ENCODE measurements at places on chromosomes 6 and 20.

DNA sequence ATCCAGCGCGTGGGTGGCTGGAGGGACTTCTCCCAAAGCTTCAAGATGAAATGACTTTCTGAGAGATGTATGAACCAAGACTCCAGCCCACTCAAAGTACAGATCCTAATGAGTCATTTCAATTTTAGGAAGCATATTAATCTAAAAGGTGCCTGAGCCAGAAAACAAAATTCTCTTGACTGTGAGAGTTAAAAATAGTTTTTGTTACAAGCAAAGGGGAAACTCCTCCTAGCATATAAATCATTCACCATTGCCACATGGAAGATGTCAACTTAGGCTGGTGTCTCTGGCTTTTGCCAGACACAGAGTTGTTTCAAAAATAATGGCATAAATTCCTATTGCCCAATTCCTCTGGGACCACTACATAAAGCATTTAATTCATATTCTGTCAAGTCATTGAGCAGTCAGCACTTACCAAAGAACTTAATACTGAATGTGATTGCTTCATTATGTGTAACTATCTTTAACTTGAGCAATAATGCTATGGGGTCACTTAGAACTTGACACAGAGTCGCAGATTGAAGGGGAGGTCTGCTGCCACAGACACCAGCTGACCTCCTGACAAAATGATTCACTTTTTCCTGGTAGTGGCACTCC is 280.6 kb downstream of the SLC35F1 start:
- DNase-seq, result no peak

DNA sequence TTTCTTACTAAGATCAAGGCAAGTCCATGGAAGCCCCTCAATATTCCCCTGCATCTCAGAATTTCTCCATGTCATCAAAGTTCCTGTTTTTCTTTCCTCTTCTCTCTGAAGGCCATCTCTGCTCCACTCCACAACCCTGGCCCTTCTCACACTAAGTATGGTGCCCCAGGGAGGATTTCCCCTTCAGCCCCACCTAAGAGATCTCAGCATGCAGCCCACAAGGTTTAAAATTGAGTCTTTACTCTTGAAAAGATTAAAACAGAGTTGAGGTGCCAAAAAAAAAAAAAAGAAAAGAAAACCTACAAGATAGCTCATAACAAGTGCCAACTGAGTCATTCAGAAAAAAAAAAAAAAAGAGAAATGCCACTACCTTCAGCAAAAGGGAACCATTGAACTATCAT is 36.5 kb upstream of the TNFAIP3 start:
- no peak for DNase-seq

DNA sequence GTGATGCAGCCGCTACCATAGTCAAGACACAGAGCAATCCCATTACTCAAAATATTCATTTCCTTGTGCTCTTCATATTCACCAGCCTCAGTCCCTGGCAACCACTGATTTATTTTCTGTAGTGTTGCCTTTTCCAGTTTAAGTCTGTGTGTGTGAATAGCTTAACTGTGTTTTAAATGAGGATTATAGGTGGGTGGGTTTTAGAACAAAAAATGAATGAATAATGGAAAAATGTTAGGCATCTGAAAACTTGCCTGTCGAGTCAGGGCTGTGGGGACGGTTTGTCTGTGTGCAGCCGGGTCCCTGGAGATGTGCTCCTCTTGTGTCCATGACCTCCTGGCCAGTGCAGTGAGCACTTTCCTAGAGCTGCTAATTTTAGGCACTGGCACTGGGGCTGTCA is 27.1 kb downstream of the BANF2 start:
- no peak for DNase-seq

DNA sequence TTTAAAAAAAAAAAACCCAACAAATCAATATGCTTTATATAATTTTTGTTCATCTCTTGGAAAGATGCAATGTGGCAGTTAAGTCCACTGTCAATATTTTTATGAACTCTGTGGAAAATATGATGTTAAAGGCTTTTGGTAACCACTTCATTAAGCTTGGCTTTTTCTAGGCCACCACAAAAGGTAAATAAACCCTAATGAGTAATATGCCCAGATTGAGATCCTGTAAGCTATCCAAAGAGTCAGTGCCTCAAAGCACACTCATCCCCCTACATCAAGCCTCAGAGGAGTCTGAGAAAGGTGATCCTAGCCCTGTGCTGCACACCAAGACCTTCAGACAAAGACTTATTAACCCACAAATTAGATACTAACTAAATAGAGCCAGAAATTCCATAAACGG is 121.1 kb downstream of the CDC5L start:
- DNase-seq, result no peak

- DNase-seq, result no peak
Observed at GRCh38 chr6:96613291-96613999, 50.5 kb downstream of the FHL5 start.

DNA sequence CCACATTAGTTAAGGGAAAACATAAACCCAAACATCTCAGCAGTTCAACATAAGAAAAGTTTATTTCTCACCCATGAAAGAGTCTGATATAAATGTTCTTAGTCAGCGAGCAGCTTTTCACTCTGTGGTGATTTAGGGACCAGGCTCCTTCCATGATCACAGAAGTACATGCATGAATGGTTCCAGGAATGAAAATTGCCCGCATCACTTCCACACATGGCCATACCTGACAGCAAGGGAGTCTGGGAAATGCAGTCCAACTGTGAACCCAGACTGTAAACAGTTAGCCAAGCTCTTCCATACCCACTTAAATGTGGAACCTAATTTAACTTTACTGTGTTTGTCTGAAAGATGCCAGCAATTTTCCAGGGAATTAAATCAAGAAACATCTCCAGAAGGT is 353.9 kb downstream of the HACE1 start:
- no peak for DNase-seq

All from stimulated activated CD4-positive, alpha-beta T cell treated with anti-CD3 and anti-CD28 coated beads, Interleukin-1b, Interleukin-23, amount 100 ng/mL, for 24 hours (primary cell).